Right ventricle myocardium inferior (tissue), 1 donor: ENCODE measurements at places on chromosomes 1 and 21. TPM values are rescaled to one million over a fixed set of nuclear protein-coding genes. Genes with fewer than 3 reads are reported as not detected.

- no peak for DNase-seq
Observed at GRCh38 chr1:165367375-165367993, 11.0 kb upstream of the LMX1A start.

- no peak for DNase-seq
Observed at GRCh38 chr1:226915672-226915995, 24.5 kb upstream of the COQ8A start.

- DNase-seq, result no peak
Observed at GRCh38 chr1:4306559-4307467, 347.6 kb upstream of the AJAP1 start.

Gene GBP5
- 0.68 TPM for total RNA-seq

DNA sequence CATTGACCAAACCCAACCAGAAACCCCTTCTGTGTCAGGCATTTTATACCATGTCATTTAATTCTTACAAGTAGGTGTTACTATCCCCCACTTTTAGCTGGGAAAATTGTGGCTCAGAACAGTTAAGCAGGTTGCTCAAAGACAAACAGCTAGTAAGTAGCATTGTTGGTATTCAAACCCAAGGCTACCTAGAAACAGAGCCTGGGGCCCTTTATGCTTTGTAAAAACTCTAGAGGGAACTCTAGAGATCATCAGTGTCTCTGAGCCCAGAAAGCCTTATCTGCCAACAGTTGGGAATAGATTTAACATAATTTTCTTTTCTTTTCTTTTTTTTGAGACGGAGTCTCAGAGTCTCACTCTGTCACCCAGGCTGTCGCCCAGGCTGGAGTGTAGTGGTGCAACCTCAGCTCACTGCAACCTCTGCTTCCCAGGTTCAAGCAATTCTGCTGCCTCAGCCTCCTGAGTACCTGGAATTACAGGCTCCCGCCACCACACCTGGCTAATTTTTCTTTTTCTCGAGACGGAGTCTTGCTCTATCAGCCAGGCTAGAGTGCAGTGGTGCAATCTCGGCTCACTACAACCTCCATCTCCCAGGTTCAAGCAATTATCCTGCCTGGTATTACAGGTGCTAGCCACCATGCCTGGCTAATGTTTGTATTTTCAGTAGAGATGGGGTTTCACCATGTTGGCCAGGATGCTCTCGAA lies 48.5 kb upstream of the OSBPL9 start:
- no peak for DNase-seq

Gene GLRX2
- 45.3 TPM for total RNA-seq

GRCh38 chr21:41582298-41582840 lies 74.4 kb upstream of the TMPRSS2 start:
- DNase-seq, result no peak

- no peak for DNase-seq
Observed at GRCh38 chr1:245258271-245258920, 103.6 kb downstream of the KIF26B start.

DNA sequence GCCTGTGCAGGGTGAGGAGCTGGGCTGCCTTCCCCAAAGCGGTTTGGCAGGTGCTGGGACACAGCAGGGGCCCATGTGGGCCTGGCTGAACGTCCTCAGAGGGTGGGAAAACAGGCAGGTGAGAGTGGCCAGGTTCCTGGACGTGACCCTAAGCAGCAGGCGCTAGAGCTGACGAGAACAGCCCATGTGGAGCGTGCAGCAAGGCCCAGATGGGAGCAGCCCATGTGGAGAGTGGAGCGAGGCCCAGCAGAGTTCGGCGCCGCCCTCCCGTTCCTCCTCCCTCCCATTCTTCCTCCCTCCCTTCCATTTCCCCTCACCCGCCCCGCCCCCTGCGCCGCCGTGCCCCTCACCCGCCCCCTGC lies 314.4 kb upstream of the VAMP3 start:
- DNase-seq, result no peak

GRCh38 chr1:115241309-115241708 lies 96.7 kb downstream of the NGF start:
- no peak for DNase-seq

DNA sequence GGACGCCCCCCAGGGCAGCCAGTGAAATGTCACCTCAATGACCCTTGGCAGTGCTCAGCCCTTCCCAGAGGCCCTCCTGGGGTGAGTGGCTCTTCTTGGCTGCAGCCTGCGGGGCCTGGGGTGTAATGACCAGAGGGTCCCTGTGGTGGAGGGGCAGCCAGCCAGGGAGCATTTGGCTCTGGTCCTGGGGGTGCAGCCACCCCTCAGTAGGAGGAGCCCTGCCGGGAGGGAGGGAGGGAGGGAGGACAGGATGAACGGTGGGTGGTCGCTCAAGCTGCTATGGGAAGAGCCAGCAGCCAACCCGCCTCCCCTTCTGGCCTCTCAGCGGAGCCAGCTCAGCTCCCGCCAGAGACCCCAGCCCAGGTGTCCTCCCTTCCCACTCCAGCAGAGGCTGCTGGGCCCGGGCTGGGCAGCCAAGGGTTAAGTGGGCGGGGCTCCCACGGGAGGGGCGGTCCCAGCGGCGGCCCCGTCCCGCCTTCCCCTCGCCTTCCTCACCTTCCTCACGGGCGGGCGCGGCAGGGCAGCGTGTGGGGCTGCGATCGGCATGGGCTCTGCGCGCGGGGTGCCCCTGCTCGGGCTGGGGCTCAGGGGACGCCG lies 9.0 kb upstream of the PLCH2 start:
- DNase-seq, result no peak

Gene NSL1
- total RNA-seq, result 26.7 TPM

DNA sequence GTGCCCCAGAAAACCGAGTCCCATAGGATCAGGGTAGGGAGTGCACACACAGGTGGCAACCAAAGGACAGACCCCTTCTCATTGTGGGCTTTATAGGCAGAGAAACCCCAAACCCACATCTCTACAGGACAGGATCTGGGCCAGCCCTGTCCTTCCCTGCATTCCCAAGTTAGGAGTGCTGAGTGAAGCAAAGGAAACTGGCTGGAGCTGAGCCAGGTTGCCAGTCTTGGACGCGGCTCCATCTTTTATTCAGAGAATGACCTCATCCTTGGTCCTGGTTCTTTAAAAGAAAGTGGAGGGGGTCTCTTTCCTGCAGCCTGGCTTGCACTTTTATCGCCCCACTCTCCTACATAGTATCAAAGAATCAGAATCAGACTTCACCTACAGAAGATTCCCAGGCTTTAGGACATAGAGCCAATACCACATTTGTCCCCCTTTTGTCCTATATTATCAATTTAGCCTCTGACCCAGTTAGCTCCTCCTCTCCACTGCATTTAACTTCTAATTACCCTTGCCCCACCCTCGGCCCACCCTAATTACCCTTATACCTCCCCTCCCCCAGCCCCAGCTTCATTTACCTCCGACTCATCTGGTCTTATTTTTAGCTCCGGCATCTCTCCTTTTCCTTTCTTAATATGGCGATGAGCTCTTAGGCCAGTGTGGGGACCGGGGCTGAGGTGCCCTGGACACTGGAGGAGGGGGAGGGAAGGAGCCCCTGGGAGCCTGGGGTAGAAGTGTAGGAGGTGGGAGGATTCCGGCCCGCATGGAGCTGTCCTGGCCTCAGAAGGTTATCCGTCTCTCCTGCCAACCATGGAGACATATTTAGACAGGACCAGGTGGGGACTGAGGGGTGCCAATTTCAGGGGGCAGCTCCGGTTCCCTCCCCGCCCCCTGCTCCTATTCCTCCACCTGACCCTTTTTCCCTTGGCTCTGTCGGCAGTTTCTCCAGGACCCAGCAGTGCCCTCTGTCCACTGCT lies at the start of gene CASQ1:
Gene CASQ1 (plus strand): TSS at position 927 of the 977 bp plus-strand sequence. CDS start 177 bp downstream, outside the sequence.
- DNase-seq, result no peak

Gene TESK2
- total RNA-seq, result 1.5 TPM

GRCh38 chr1:59685101-59685500 lies 129.6 kb upstream of the HOOK1 start:
- no peak for DNase-seq

DNA sequence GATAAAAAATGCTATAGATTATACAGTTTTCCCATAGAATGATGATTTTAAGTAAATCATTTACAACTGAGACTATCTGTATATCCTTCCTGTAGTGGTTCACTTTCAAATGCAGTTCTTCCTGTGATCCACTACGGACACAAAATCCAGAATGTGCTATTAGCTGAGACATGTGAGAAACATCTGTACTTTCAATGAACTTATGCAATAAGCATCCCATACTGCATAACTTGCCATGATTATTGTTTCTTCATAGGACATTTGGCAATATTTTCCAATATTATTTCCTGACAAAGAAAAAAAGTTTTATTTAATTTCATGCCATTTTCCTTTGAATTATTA lies 83.5 kb upstream of the PRDX6 start:
- no peak for DNase-seq

- DNase-seq, result no peak
Observed at GRCh38 chr1:246772686-246773085, 48.5 kb downstream of the SCCPDH start.

GRCh38 chr1:178693366-178693765 lies 31.7 kb upstream of the RALGPS2 start:
- DNase-seq, result no peak

Gene MPZ
- 4.4 TPM for total RNA-seq

- no peak for DNase-seq
Observed at GRCh38 chr21:41304068-41304720, 12.4 kb upstream of the FAM3B start.
